Mucosa of gallbladder (tissue), 1 donor: ENCODE measurements at places on chromosomes 11 and 22. TPM values are rescaled to one million over a fixed set of nuclear protein-coding genes. Genes with fewer than 3 reads are reported as not detected.

The LGALS1 gene
- 587 TPM for total RNA-seq

The KCNK4 gene
- not detected for total RNA-seq

DNA sequence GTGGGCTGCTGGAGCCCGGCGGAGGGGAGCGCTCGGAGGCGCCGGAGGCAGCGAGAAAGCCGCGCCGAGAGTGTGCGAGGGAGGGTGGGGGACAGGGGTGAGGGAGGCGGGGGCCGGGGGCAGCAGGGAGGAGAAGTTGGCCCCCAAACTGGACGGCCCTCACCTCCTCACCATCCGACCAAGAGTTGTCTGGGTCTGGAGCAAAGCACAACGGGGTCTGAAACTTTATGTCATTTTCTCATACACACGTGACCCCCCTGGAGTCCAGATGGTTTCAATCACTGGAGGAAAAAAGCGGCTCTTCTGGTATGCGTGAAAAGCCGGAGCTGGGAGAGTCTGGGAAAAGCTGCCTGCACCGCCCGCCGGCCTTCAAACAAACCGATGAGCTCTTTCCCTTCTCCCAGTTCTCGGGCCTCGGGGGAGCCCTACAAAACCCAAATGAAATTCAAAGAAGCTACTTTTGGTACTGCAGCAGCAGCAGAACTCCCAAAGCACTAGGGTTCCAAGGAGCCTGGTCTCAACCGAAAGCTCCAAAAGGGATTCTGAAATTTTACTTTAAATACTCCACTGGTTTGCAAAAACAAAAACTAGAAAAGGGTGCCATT, 39.7 kb upstream of the AKIP1 start:
- peak; percentile 63 for DNase-seq

GRCh38 chr11:29641201-29641600, 375.6 kb downstream of the KCNA4 start:
- no peak for DNase-seq

DNA sequence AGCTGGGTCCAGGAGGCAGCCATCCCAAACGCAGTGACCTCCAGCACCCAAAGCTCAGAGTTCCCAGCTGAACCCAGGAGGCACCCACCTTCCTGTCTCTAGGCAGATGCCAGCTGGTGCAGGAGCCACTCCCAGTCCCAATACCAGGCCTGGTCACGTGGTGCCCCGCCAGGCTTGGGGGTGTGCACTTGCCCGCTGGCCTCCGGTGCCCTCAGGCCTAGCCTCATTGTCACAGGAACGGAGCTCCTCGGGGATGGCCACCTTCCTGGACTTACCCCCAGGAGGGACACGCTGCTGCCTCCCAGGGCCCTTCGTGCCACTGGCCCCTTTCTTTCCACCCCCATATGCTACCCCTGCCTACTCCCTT, 4.6 kb downstream of the BID start:
- DNase-seq, result no peak

DNA sequence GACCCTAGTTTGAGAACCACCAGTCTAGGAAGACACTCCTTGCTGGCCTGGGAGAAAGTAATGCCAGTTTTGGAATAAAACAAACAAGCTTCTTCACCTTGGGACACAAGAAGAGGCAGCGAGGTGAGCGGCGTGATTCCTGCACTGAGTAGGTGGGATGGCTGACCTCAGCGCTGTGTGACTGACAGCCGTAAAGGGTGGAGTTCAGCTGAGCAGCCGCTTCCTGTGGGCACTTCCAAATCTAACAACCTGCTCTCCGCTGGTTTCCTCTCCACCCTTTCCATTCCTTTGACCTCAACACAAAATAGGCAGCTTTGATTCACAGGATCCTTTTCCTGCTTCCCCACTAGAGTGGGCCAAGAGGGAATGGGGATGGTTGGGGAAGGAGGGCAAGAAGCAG, 45.8 kb downstream of the PC start:
- DNase-seq, result no peak

GRCh38 chr11:13663631-13664071, 4.8 kb upstream of the FAR1 start:
- no peak for DNase-seq

DNA sequence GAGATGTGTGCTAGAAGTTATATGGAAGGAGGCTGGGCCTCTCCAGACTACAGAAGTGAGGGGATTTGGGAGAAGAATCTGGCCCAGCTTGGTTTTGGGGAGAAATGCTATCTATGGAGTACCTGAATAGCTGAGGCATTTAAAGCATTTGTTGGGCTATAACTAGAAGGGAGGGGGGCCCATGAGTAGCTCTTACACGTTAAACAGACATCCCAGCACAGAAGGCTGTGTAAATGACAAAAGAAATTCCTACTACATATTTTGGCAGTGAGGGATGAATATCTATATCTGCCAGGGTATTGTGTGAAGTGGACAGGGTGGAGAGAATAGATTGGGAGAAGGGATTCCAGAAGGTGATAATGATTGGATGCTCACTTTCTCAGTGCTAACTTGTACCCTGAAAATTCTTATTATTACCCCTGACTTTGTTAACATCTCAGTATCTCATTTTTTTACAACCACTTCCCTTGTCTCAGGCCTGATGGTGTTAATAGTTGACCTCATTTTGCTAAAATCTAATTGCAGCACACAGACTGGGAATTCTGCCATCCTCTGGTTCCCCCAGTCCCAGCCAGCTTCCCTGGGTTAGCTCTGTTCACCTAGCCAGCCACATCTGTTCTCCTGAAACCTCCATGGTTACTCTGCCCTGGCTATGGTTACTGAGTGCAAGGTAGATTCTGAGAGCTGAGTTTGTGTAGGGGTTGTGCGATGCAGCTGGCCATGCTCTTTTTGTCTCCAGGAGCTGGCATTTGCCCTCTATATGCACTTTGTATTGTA, 28.8 kb upstream of the RRM1 start:
- no peak for DNase-seq

DNA sequence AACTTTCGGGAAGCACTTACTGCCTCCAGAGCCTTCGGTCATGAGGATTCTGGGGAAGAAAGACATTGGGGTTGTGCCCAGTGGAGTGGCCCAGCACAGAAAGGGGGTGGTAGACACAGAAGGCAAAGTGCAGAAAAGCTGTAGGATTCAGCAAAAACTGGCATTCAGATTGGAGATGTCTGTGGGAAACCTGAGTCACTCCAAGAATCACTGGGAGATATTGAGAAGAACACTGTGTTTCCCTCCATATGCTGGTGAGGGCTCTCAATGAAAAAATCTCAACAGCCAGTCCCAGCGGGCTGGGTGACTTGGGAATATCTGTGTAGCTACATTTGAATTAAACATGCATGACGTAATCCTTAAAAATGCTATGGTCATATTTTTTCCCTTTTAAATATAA, 61.2 kb upstream of the RCN1 start:
- DNase-seq, result no peak
